Cerebellar nuclear complex (tissue), 1 donor: ENCODE measurements at places on chromosomes 2 and 18.

GRCh38 chr2:121285926-121286325 lies 924 bp upstream of the TFCP2L1 start:
- no peak for DNase-seq

DNA sequence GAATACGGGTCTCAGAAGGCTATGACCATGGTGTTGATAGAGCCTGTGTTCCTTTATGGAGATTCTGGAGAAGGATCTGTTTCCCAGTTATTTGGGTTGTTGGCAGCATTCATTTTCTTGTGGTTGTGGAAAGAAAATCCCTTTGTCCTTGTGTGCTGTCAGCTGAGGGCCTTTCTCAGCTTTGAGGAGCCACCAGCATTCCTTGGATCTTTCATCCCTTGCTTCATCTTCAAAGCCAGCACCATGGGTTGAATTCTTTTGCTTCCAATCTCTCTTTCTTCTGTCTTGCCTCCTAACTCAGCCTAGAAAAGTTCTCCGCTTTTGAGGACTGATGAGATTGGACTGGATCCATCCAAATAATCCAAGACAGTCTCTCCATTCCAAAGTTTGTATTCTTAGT lies 103.2 kb upstream of the MMADHC start:
- DNase-seq, result no peak

DNA sequence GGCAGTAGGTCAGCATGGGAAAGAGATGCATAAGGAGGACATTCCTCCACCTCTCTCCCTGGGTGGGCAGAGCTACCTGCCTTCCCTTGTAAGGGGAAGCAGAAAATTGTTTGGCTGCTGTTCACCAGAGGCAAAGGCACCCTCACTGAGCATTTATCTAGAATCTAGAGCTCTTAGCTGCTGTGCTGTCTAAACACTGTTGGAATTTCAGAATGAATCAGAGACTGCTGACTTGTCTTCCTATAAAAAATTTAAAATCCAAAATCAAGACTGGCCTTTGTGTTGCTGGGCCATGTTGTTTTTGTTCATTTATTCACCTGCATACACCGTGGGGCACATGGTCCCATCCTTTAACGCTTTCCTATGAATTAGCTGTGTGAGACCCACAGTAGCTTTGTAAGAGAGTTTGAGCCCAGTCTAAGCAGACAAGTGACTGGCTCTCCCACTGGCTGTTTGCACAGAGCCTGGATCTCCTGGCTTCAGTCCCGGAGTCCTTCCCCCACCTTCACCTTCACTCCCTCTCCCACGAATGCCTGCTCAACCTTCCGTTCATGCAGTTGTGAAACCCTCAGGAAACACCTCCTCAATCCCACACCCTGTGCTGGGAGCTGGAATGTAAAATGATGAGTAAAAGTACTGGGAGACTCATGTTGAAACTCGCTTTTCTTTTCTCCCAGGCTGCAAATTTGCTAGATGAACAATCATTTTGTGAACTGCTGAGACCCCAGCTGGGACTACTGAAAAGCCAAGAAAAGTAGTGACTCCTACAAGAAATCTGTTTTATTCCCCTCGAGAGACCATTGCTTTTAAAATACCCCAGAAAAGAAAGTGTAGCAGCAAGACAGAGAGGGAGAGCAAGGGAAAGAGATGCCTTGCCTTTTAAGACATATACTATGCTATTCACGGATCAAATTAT lies 76.2 kb downstream of the FAM168B start:
- DNase-seq, result no peak

- DNase-seq, result no peak
Measured at GRCh38 chr2:207394203-207394781, 135.5 kb upstream of the CREB1 start.

DNA sequence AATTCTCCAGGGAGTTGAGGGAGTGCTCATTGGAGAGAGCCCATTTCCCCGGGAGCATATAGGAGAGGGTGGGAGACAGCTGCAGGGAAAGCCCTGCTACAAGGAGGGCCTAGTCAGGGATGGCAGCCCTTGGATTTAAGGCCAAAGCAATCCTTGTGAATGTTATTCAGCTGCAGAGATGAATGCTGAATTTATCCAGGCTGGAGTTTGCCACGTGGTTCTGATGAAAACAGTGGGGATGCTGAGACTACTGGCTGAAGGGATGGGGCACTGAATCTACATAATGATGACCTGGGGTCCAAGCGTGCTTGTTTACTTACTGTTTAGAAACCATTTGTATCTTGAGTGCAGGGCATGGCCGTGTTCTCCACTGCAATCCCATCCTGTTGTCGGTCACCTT lies 35.6 kb upstream of the RNF149 start:
- DNase-seq, result no peak

GRCh38 chr2:108441712-108442111 lies 7.3 kb upstream of the GCC2 start:
- no peak for DNase-seq

DNA sequence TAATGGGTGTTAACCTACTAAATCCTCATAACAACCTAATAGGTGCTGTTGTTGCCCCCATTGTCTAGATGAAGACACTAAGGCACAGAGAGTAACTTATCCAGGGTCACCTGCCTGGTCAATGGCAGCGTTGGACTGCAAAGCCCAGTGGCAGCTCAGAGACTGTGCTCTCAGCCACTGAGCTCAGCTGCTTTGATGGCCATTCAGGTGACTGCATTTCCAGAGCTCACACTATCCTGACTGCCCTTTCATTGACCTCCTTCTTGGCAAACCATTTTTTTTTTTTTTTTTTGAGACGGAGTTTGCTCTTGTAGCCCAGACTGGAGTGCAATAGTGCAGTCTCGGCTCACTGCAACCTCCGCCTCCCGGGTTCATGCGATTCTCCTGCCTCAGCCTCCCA lies 115.2 kb downstream of the MAPK4 start:
- DNase-seq, result no peak

DNA sequence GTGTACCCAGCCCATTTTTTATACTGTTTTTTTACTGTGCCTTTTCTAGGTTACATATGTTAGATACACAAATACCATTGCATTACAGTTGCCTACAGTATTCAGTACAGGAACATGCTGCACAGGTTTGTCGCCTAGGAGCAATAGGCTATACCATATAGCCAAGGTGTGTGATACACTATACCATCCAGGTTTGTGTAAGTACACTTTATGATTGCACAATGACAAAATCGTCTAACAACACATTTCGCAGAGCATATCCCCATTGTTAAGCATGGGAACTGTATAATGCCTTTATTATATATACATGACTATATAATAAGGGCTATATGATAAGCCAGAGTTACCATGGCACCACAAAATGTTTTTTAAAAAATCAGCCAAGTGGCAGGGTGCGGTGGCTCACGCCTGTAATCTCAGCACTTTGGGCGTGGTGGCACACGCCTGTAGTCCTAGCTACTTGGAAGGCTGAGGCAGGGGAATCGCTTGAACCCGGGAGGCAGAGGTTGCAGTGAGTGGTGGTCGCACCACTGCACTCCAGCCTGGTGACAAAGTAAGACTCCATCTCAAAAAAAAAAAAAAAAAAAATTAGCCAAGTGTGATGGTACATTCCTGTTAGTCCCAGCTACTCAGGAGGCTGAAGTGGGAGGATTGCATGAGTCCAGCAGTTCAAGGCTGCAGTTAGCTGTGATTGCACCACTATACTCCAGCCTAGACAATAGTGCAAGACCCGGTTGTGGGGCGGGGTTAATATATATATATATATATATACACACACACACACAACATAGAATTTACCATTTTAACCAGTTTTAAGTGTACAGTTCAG lies 2.8 kb upstream of the CENPA start:
- DNase-seq, result no peak

DNA sequence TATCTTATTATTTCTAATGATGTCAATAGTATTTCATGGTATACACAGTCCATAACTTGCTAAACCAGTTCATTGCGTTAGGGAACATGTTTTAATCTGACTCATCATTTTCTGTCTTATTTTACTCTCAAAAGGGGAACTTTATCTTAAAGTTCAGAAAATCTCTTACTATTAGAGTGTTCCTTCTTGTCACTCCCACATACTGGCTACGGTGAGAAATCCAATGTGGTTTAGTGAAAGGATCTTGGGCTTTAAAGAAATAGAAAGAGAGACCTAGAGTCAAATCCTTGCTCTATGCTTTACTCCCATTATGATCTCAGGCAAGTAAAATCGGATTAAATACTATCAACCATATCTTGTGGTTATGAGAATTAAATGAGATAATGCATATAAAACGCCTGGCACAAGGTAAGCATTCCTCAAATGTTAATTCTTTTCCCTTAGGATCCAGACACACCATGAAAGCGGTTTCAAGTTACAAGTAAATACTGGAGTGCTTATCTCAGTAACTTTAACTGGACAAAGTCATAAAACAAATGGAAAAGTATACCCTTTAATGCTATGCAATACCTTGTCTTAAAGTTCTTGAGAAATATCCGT lies 576.0 kb downstream of the ARHGAP15 start:
- no peak for DNase-seq
